ENCODE measurements at places on chromosomes 2 and 18.

DNA sequence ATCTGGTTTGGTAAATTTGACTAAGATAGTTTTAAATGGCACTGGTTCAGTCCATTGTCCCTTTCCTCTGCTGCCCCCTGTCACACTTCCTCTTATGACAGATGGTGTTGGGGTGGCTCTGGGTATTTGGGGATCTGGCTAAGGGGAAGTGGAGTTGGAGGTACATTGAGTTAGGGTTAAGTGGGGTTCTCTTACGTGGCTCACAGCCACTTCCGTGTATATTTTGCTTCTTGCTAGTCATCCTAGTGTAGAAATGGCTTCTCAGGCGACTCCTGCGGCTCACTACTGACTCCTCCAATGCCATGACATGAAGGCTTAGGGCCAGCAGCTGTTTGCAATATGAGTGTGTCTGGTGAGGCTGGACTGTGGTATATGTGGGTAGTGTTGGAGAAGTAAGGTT, 187.0 kb downstream of the HAUS1 start:
- DNase-seq: no peak

- no peak for DNase-seq
Observed at GRCh38 chr2:67566958-67567635, 170.0 kb downstream of the ETAA1 start.

DNA sequence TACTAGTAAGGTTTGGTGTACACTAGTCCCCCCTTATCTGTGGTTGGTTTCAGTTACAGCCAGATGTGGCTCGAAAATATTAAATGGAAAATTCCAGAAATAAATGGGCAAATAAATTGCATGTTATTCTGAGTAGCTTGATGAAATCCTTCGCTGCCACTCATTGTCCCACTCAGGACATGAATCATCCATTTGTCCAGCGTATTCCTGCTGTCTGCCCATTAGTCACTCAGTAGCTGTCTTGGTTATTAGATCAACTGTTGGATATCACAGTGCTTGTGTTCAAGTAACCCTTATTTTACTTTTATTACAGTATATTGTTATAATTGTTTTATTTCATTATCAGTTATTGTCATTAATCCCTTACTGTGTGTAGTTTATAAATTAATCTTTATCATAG, 21.7 kb downstream of the ZDBF2 start:
- DNase-seq: no peak

GRCh38 chr2:150700666-150701580, 213.5 kb upstream of the RND3 start:
- no peak for DNase-seq

DNA sequence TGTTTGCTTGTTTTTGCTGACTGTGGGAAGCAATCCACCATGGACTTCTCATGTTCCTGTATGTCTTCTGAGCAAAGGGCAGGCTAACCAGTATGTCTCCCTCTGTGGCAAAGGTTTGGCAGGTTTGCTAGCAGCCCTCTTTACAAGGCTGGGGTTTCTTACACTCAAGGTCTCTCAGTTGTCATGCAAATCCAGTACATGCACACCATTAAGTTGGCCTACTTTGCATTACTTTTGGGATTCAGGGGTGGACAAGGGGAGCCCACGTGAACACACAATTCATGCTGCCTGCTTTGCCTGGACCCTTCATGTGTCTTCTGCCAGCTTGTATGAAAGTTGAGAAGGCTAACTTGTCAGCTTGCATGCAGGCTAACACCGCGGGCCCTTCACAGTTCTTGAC, 134.9 kb downstream of the LRRTM4 start:
- no peak for DNase-seq

GRCh38 chr2:100713106-100713505, 106.8 kb upstream of the NPAS2 start:
- no peak for DNase-seq

DNA sequence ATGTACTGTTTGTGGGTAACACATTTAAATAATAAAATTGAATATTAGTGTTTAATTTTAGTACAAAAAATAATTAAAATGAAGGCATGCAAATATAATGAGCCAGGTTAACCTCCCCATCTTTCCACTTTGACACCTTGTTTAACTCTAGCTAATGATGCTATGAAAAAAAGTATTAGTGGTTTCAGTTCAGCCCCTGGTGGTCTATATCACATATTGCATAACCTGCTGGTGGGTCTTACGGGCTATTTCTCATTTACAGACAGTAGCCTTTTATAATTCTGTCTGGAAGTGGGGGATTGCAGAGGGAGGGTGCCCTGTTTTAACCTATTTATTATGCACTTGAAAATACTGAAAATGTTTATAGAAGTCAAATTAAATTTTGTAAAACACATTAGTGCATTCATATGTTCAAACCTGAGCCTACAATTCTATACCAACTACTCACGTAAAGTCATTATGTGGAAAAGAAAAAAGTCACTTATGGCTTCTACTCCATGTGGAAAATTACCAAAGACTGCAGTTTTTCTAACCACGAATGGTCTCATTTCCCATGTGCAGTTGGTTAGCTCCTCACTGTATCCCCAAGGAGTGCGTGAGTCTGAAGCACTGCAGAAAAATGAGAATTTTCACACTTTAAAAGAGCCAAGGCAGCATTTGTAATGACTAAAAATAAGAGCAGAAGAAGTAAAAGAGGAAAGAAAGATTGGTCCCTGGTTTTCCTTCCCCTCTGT, 381.0 kb downstream of the MTX2 start:
- DNase-seq: no peak

DNA sequence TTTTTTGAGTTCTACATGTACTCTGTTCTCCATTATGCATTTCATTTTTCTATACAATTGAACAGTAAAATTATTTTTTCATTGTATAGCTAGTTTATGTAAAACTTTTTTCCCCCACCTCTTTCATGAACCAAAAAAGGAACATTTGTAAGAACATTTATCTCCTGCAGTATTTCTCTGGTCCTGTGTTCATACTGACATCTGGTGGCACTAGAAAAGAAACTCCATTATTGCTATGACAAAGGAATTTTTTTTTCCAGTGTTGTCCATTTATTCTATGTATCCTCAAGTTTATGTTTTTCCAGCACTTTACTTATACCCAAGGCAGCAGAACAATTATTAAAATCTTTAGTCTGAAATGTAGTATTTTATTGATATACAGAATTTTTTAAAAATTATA, 27.4 kb upstream of the CHAC2 start:
- DNase-seq: peak; percentile 11

DNA sequence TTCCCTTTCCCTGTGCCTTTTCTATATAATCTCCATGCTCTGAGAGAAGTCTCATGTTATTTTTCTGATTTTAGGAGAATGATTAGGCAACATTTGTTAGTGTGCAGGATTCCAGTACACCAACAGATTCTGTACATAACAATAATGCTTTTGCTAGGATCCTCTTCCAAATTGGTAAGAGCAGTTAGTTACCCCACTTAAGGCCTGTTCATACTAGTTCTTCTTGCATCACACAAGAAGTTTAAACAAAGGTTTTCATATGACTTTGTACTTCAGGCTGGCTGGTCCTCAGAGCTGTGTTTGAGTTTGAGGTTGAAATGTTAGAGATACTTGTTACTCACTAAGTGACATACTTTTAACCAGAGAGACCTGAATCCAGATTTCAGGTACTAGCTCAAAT, 686.9 kb upstream of the NRXN1 start:
- no peak for DNase-seq

DNA sequence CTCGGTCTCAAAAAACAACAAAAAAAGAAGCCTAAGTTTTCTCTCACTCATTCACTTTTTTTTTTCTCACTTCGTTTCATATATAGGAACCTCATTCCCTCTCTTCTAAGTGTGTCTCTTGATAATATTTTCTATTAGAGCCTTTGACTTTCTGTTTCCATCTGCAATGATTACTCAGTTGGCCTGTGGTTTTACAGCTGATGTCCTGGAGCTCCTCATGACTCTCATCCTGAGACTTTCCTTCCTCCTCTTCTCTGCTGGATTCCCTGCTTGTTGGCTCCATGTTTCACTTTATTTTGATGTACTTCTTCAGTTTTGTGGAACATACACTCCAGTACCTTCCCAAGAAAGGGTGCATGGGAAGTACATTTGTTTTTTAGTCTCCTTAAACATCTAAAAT, 154.2 kb upstream of the GATA6 start:
- DNase-seq: no peak

DNA sequence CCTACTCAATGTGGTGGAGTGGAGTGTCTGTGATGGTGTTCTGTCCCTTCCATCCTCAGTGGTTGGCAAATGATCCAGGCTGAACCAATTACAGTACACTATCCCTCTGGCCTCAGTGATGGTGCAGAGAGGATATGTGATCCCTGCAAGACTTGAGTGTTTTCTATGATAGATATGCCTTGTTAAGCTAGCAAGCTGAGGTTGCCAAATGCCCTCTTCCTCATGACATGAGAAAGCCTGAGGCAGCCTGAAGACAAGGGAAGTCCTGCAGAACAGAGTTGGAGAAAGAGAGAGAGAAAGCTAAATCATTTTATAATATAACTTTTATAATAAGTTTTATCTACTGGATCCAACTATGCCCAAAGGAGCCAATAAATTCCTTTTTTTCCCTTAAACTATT, 41.6 kb upstream of the GORASP2 start:
- DNase-seq: no peak

GRCh38 chr2:114040826-114041225, 150.9 kb downstream of the ACTR3 start:
- no peak for DNase-seq

- DNase-seq: no peak
Observed at GRCh38 chr2:68951899-68952298, 794 bp downstream of the GKN2 start.

DNA sequence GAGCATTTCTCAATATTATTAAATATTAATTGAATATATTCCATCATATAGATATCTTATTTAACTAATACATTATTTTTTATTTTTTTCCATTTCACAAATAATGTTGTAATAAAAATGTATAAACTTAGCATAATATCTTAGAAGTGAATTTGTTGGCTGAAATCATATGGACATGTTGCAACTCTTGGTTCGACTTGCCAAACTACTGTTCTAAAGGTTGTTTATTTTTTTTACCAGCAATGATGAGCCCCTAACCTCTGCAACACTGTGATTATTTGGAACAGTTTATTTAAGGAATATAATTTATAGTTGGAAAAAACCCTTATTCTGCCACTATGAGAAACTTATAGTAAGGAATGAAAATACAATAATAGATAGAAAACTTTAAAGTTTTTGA, 8.8 kb upstream of the NAB1 start:
- no peak for DNase-seq

GRCh38 chr18:59915606-59916005, 15.8 kb downstream of the PMAIP1 start:
- DNase-seq: no peak

- DNase-seq: no peak
Observed at GRCh38 chr2:104405623-104406022, 448.3 kb upstream of the POU3F3 start.

GRCh38 chr18:38520786-38521185, 955.2 kb upstream of the CELF4 start:
- DNase-seq: no peak

- no peak for DNase-seq
Observed at GRCh38 chr2:232986155-232986554, 26.9 kb downstream of the NGEF start.

DNA sequence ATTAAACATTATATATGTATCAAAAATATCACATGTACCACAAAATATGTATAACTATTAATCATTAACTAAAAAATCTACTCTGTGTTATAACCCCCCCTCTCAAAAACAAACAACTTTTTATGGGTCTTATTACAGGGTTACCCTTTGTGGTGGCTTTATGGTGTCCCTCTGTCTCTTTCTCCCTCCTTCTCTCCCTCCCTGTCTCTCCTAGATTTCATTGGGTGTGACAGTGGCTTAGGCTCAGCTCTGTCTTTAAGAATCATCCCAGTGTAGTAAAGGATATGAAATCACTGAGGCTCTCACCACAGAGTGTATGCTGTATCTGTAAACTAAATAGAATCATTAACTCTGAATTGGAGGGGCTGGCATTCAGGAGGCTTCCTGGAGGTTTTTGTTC, 93.7 kb downstream of the TDRD15 start:
- DNase-seq: no peak

DNA sequence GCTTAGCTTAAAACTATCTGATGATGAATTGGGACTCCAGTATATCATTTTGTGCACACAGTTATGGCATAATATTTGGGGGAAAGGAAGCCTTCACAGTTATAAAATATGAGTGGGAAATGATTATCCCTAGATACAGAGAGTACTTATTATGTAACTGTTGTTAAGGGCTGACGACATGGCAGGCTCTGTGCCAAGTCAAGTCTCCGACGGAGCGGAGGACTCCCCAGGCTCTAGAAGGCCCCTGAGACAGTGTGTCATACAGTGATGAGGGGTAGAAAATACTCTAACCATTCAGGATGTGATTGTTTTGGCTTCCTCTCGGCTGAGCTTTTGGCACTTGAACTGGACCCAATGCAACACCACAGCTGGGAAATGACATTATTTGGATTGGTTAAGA, 211.8 kb downstream of the SLC8A1 start:
- DNase-seq: peak; percentile 80

DNA sequence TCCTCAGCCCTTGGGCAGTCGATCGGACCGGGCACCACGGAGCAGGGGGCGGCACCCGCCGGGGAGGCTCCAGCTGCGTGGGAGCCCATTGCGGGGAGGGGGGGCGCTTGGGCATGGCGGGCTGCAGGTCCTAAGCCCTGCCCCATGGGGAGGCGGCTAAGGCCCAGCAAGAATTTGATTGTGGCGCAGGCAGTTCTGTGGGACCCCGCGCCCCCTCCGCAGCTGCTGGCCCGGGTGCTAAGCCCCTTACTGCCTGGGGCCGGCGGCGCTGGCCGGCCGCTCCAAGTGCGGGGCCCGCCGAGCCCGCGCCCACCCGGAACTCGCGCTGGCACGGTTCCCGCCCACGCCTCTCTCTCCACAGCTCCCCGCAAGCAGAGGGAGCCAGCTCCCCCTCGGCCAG, 18.4 kb downstream of the ZSCAN30 start:
- no peak for DNase-seq

DNA sequence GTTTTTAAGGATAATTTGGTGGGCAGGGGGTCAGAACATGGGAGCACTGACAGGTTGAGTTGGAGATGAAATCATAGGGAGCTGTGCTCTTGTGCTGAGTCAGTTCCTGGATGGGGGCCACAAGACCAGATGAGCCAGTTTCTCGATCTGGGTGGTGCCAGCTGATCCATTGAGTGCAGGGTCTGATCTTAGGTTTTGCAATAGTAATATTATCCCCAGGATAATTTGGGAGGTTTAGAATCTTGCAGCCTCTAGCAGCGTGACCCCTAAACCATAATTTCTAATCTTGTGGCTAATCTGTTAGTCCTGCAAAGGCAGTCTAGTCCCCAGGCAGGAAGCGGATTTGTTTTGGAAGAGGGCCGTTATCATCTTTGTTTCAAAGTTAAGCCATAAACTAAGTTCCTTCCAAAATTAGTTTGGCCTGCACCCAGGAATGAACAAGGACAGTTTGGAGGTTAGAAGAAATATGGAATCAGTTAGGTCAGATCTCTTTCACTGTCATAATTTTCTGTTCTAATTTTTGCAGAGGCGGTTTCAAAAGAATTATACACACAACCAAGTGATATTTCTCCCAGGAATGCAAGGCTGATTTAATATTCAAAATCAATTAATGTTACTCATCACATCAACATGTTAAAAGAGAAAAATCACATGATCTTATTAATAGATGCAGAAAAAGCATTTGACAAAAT, 23.0 kb downstream of the DBI start:
- no peak for DNase-seq

GRCh38 chr2:19712850-19713249, 188.9 kb downstream of the TTC32 start:
- no peak for DNase-seq
